NCI-H2029 (cell line): ENCODE measurements at places on chromosomes 12 and 14.
A peak's percentile ranks its signal among the peaks of the same experiment; 100 is the strongest.

DNA sequence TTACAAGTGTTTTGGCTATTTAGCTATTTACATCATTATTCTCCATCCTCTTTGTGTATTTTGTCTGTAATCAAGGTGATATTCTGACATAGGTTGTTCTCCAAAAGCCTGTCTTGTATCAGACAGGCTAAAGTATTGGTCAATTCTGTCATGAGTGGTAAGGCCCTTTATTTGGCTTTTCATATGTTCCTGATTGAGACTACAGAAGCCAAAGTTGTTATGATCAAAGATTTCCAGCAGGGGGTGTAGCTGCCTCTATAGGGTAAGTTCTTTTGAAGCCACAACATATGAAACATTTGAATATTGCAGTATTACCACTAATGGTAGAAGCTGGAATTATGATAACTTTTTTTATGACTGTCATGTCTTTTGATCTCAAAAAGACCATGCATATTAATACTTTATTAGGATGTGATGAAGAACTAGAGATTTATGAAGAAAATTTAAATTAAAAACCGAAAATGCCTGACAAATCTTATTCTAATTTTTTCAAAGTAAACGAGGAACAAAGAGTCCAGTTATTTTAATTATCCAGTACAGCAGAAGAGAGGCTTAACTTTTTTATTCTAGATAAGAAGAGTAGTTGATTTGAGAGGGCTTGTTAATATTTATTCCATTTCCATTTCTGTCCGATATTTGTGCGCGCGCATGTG lies 3.4 kb upstream of the ARHGAP5 start:
- DNase-seq = peak; percentile 96

- no peak for DNase-seq
These were observed 8.1 kb upstream of the LHX5 start for GRCh38 chr12:113479590-113480335.

GRCh38 chr12:8038659-8039114 lies 6.2 kb downstream of the FOXJ2 start:
- DNase-seq = peak; percentile 84

- DNase-seq = no peak
These were observed 24.4 kb downstream of the PRORP start for GRCh38 chr14:35146711-35147149.

- no peak for DNase-seq
These were observed 57.6 kb downstream of the SPTSSA start for GRCh38 chr14:34404416-34404815.

DNA sequence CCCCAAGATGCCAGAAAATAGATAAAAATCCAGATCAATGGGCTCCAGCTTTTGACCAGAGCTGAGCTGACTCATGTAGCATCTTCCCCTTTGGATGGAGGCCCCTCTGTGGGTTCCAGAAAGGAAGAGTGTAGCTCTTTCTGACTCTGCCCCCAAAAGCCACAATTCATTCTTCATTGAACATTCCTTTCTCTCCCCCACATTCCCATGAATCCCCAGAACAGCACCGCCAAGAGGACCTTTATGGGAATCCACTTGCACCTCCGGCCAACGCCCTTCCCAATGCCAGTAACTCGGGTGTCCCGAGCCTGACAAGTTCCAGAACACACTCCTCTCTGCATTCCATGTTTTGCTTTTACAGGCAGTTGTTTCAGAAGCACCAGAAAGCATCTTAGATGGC lies 210.6 kb upstream of the DIO3 start:
- no peak for DNase-seq

DNA sequence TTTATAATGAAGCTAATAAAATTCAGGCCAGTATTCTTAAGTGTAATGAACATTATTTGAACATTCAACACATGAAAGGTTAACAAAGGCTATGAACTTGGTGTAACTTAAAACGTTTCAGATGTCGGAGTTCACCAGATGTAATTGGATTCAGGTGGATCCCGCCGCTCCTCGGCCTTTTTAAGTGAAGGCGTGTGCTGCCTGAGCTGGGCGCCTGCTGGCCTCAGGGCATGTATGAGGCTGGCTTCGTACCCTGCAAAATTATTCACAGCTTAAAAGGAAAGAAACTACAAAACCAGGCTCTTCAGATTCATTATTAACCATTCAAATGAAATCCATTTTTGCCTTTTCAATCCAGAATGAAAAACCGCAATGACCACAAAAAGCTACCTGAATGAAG lies 69.9 kb downstream of the WIF1 start:
- no peak for DNase-seq

DNA sequence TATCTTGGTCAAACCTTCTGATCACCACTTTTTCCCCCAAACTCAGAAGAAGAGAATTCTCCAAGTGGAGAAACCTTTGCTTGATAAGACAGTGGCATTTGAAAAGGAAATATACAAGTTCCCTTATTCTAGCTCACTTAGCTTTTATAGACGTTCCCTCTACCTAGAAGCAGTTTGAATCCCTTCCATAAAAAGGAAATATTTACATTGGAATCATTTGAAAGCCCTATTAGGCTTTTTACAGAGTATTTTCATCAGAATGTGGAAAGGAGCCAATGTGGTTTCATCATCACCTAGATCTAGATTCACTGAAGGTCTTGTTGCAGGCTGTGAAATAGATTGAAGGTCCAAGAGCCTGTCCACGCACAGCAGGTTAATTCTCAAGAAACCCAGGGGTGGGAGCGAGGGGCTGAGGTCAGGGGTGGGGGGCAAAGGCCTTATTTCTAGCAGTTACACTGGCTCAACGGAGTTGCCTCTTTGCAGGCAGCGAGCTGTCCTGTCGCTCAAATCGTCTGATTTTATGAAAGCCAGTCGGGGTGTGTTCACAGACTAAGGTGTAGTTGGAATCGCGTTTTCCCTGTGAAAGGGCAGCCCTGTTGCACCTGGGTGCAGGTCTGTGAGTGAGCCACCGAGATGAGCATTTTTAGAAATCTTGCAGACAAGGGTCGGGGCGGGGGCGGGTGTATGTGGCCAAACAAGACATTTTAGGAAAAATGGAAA lies 45.6 kb downstream of the AACS start:
- peak; percentile 28 for DNase-seq

DNA sequence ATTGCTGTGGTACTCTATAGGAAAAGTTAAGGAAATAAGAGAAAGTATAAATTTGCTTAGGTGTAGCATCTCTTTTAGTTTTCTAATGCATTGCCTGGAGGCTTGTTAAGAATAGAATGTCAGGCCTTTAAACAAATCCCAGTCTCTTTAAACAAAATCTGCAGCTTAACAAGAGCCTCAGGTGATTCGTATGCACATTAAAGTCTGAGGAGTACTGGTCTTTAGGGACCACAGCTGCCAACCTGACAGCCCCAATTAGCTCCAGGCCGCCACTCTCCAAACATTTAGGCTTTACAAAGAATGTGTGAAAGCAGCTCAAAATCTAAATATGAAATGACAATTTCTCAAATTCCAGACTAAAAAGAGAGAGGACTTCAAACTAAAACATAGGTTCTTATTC lies 35.7 kb downstream of the PAWR start:
- DNase-seq = no peak

DNA sequence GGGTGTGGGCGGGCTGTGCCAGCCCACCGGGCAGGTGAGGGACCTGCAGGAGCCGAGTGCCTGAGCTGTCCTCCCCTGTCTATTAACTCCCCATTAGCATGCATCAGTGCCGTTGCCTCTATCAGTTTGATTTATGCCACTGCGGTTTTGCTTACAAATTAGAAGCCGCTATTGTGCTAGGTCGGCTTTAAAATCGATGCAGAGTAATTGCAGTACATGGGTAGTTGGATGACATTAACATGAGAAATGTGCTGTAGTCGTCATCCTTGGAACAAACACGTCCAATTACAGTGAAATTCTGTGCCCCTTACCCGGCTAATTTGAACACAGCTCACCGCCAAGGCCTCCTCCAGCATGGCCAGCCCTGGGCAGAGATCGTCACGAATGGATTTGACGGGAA lies 145.8 kb downstream of the TSPAN9 start:
- no peak for DNase-seq

DNA sequence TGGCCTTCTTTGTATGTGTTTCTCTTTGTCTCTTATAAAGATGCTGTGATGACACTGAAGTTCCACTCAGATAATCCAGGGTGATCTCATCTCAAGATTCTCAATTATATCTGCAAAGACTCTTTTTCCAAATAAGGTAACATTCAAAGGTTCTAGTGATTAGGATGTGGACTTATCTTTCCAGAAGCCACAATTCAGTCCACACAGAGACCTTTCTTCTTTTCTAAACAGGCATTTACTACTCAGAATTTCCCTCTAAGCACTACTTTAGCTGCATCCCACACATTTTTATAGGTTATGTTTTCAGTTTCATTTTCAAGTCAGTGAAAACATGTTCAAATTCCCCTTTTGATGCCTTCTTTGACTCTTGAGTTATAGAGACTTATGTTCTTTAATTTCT lies 9.0 kb upstream of the NKX2-1 start:
- DNase-seq = no peak

GRCh38 chr12:99736760-99737269 lies 89.3 kb downstream of the GARIN6 start:
- DNase-seq = no peak

DNA sequence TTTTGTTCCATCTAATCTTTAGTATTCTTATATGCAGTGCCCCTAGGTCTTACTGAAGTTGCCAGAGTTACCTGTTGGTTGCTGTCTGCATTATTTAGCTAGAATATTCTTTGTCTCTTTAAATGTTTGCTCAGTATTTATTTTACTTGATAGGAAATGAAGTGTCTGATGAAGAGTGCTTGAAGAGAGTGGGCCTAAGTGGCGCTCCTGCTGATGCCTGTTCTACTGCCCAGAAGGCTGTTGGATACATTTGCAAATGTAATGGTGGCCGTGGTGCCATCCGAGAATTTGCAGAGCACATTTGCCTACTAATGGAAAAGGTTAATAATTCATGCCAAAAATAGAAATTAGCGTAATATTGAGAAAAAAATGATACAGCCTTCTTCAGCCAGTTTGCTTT lies 18.9 kb downstream of the CMAS start:
- no peak for DNase-seq

- no peak for DNase-seq
These were observed 13.6 kb downstream of the MDM2 start for GRCh38 chr12:68821357-68822188.

GRCh38 chr12:10389904-10390303 lies at the start of gene KLRK1:
Gene KLRK1, minus strand, starts transcription at chr12:10390041. Its CDS starts 1,231 bp downstream, at chr12:10388810.
- DNase-seq = no peak

DNA sequence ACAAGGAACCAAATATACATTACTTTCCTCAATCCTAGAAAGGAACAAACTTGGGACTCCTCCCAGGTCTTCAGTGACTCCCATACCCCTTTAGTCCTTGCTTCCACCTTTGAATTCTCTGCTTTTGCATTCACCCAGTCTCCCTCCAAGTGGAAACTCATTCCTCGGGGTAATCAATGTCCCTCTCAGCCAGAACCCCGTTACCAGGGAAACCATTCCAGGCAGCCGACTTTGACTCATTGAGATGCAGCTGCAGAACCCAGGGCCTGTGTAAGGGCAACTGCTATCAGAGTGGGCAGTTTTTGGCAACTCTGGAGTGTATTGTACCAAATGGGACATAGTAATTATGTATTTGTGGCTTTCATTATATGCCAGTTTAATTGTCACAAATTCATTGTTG lies 186.2 kb downstream of the NRXN3 start:
- no peak for DNase-seq

DNA sequence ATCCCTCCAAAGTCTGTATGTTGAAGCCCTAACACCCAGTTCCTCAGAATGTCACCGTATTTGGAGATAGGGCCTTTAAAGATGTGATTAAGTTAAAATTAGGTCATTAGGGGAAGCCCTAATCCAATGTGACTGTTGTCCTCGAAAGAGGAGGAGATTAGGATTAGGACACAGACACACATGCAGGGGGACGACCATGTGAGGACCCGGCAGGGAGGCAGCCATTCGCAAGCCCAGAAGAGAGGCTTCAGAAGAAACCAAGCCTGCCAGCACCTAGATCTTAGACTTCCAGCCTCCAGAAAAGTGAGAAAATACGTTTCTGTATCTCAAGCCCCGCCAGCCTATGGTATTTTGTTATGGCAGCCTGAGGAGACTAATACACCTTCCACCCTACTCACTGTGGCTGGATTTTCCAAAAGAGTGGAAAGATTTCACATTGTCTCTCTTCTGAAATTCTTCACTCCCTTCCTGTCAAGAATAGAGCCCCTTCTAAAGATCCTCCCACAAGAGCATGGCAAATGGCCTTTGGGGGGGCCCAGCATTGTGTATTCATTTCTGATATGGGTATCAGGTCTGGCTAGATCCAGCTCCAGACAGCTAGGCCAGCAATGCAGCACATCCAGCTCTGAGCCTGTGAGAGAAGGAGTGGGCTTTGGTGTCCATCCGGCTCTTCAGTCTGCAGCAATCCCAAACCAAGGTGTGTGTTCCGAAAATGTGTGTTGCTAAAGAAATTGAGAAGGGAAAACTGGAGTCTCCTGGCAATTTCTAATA lies 15.4 kb upstream of the UBC start:
- no peak for DNase-seq

DNA sequence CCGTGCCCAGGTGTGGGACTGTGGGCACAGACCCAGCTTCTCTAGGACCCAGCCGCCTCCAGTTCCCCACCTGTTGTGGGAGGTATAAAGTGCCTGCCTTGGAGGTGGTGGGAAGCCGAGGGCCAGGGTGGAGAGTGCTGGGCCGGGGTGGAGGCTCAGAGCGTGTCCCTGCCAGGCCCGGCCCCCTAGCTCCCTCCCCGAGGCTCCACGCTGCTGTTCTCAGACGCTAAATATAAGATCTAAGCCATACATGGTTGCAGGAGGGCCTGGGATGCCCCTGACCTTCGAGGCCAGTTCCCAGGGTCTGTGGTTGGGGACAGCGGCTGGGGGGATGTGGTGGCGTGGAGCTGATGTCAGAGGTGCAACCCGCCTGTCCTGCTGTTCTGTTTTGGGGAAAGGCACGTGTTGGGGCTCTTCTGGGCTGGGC lies 10.8 kb downstream of the INF2 start:
- no peak for DNase-seq

GRCh38 chr14:47257013-47257412 lies 418.4 kb downstream of the MDGA2 start:
- no peak for DNase-seq

DNA sequence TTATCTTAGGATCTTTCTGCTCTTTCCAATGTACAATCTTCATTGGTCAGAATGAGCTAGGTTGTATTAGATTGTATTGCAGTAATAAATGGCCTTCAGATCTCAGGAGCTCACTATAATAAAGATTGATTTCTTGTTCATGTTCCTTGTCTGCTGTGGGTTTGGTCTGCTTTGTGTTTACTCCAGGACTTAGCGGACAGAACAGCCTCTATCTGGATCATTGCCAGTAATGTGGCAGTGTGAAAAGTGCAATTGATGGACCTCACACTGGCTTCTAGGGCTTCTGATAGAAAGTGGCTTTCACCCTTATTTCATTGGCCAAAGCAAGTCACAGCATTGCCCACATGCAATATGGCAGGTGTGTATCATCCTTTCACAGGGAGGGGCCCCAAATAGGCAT lies 81.2 kb downstream of the BTG1 start:
- peak; percentile 27 for DNase-seq

DNA sequence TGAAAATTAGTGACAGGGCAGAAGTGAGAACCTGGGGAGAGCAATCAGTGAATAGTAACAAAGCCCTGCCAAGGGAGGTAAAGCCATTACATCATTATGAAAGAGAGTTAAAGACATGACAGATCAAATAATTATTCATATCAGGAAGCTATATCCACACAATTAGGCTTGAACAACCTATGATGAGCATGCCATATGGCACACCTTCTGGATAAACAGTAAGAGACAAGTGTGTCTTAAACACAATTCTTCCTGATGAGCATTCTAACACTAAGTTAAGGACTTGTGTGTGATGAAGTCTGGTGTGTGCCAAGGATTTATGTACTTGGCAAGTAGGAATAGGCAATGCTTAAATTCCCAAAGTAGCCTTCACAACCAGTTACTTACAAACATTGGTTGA lies 76.1 kb downstream of the GALNT4 start:
- no peak for DNase-seq
